Hematopoietic multipotent progenitor cell treated with erythropoietin and hydrocortisone succinate and interleukin-3 and kit ligand, for 4 days (in vitro differentiated cells): ENCODE measurements at places on chromosomes 12 and 14.

DNA sequence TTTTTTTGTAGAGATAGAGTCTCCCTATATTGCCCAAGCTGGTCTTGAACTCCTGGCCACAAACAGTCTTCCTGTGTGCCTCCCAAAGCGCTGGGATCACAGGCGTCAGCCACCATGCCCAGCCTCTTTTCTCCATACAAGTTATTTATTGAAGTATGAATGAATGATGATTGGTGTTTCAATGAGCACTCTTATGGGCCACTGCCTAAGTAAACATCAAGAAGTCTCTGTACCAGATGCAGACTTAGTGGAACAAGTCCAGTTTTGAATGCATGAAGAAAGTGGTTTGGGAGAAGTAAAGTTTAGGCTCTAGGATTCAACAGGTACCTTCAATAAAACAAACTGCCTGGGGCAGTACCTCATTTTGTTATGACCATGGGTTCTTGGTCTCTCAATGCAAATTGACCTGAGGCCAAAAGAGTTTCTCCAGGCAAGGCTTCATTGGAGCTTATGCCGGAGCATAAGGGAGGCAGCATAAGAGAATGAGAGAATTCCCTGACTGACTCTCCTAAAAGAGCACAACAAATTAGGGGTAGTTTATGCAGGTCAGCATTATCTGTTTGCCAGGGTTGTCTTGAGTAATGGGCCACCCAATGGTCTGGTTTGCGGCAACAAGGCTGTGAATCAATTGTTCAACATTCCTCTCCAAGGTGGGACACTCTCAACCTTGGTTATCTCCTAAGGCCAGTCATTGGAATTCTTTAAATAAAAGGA, 1.1 kb upstream of the GMFB start:
- DNase-seq = no peak

- DNase-seq = no peak
Observed at GRCh38 chr12:117019866-117020265, 79.3 kb downstream of the TESC start.

DNA sequence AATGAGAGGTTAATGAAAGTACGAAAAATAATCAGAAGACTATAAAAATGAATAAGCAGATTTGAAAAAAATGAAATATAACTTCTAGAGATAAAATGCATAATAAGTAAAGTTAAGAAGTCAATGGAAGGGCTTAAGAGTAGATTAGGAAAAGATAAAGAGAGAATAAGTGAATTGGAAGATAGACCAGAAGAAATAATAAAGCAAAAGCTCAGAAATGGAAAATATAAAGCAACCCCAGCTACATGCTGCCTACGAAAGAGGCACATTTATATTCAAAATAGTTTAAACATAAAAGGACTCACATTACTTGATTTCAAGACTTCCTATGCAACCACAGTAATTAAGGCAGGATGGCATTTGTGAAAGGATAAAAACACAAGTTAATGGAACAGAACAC, 19.9 kb downstream of the ZNF605 start:
- no peak for DNase-seq

- no peak for DNase-seq
Observed at GRCh38 chr14:93709249-93709648, 79.0 kb downstream of the PRIMA1 start.

GRCh38 chr12:124720681-124721500, 142.8 kb downstream of the SCARB1 start:
- DNase-seq = no peak

DNA sequence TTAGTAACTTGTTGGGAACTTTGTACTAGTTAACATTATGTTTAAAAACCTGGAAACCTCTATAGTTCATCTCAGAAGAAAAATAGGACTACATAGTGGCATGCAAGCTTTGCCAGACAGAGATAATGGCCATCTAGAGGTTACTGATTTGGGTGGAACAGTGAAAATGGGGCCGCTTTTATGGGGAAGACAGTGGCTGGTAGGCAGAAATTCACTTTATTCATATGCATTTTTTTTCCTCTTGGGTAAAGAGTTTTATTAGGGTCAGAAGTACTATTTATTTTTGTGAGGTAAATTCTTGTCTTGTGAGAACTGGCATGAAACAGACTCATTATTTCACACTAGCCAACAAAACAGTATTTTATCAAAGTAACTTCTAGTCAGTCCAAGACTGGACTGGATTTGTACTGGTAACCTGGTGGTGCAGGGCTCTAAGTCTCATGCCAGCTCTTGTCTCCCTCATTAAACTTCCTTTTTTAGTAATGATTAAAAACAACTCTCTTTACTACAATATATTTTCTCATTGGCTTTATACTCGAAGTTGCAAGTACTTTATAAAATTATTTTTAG, 345.8 kb downstream of the RAD51B start:
- no peak for DNase-seq

GRCh38 chr12:126232711-126233110, 1167.5 kb downstream of the AACS start:
- DNase-seq = no peak

- no peak for DNase-seq
Observed at GRCh38 chr14:24280797-24281460, 9.5 kb upstream of the RABGGTA start.

GRCh38 chr14:79175671-79176070, 1005.5 kb downstream of the NRXN3 start:
- no peak for DNase-seq

- DNase-seq = no peak
Observed at GRCh38 chr14:52042371-52043289, 26.2 kb downstream of the NID2 start.

GRCh38 chr14:49427117-49427516, 159.1 kb downstream of the RPS29 start:
- DNase-seq = no peak

GRCh38 chr12:103868215-103868614, 27.2 kb upstream of the NT5DC3 start:
- no peak for DNase-seq

DNA sequence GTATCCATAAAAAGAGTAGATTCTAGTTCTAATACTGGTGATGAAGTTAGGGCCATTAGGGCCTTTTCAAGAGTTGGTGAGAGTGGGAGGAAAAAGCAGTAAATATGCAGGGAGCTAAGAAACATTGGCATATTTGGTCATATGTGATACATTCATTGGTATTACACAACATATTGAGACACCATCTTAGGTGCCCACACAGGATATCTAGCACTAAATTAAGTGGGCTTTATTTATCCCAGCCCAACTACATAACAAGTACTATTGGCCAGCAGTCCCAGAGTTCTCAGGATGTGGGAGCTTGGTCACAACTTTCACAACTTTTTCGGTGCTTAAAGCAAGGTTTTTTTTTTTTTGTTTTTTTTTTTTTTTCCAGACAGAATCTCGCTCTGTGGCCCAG, 2.0 kb upstream of the ING4 start:
- no peak for DNase-seq

DNA sequence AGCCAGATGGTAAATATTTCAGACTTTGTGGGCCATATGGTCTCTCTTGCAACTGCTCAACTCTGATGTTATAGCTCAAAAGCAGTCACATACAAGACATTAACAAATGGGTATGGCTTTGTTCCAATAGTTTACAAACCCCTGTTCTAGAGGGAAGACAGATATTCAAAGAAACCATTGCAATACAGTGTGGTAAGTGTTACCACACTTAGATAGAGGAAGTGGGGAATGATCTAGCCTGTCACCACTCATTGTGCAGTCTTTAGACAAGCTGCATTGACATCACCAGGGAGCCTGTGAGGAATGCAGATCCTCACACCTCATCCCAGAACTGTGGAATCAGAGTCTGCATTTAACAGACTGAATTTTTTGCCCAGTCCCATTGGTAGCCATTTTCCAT, 80.0 kb upstream of the RGS6 start:
- peak; percentile 77 for DNase-seq

GRCh38 chr14:24392325-24393091, 6.3 kb upstream of the NYNRIN start:
- DNase-seq = peak; percentile 71

- DNase-seq = no peak
Observed at GRCh38 chr12:52402873-52403540, 3.1 kb downstream of the KRT82 start.

GRCh38 chr12:68474467-68475204, 136.1 kb upstream of the RAP1B start:
- no peak for DNase-seq

- no peak for DNase-seq
Observed at GRCh38 chr14:29462321-29462720, 465.3 kb downstream of the PRKD1 start.

- DNase-seq = no peak
Observed at GRCh38 chr12:119802472-119802871, 74.6 kb downstream of the CIT start.

DNA sequence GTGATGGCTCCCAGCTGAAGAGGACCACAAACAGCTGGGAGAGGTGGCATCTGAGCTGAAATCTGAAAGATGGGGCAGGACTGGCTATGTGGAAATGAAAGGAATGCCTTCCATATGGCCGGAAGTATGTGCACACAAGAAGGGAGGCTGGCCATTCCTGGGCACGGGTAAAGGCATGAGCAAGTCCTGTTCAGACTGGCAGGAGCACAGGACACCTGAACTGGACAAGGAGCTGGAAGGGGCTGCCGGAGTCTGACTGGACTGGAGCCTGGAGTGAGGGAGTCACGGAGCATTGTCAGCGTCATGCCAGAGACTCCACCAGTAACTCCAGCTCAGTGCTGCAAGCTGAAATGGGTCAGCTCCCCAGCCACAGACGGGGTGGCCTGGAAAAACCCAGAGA, 11.9 kb upstream of the TC2N start:
- no peak for DNase-seq

GRCh38 chr14:103444837-103445524, 59.8 kb downstream of the MARK3 start:
- DNase-seq = peak; percentile 65

- no peak for DNase-seq
Observed at GRCh38 chr12:113143959-113144358, 5.6 kb upstream of the CFAP73 start.

GRCh38 chr14:77205566-77205965, 24.0 kb downstream of the TMEM63C start:
- no peak for DNase-seq

DNA sequence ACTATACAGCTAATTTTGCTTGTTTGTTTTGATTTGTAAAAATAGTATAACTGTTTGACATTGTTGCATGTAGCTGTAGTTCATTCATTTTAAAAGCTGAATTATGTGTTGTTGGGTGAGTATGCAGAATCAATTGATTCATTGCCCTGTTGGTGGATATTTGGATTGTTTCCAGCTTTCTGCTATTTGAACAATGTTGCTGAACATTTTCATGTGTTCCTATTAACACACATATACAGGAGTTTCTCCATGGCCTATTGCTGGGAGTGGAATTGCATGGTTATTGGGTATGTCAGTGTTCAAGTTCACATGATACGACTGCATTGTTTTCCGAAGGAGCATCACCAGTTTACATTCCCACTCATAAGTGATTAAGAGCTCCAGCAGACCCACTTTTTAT, 75.3 kb downstream of the SRGAP1 start:
- no peak for DNase-seq

- no peak for DNase-seq
Observed at GRCh38 chr12:75550401-75551240, 39.2 kb upstream of the KRR1 start.

DNA sequence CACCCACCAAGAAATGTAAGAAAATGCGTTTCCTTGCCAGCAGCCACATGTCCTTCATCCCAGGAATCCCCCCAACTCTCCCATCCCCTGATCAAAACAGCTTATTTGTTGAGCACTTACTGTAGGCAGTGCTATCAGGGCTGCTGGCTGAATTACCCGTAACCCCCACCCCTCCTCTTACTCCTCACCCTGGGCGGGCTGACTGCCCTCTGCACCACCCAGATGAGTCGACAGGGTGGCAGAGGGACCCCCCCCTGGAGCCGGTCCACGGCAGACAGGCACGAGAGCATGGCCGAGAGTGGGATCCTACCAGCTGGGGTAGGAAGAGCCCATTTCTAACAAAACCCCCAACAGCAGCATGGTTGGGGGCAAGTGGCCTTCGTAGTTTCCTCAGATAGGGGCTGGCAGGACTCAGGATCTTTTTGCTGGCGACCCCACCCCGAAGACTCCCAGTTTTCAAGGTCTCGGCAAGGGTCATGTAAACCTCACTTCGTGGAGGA, 1.1 kb upstream of the RHOF start:
- no peak for DNase-seq

DNA sequence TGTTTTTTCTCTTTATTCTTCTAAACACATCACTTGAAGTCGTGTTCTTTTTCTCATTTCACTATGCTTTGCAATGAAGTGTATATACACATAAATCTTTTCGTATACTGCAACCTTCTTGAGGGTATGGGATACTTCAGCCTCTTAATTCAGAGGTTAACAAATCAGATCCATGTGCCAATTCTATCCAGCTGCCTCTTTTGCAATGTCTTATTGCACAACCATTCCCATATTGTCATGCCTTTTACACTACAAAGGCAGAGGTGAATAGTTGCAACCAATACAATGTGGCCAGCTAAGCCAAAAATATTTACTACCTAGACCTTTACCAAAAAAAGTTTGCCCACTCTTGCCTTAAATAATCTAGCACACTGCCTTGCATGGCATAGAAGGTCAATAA, 224.5 kb upstream of the FOXG1 start:
- no peak for DNase-seq

- no peak for DNase-seq
Observed at GRCh38 chr12:49974677-49975317, 2.0 kb downstream of the AQP6 start.

DNA sequence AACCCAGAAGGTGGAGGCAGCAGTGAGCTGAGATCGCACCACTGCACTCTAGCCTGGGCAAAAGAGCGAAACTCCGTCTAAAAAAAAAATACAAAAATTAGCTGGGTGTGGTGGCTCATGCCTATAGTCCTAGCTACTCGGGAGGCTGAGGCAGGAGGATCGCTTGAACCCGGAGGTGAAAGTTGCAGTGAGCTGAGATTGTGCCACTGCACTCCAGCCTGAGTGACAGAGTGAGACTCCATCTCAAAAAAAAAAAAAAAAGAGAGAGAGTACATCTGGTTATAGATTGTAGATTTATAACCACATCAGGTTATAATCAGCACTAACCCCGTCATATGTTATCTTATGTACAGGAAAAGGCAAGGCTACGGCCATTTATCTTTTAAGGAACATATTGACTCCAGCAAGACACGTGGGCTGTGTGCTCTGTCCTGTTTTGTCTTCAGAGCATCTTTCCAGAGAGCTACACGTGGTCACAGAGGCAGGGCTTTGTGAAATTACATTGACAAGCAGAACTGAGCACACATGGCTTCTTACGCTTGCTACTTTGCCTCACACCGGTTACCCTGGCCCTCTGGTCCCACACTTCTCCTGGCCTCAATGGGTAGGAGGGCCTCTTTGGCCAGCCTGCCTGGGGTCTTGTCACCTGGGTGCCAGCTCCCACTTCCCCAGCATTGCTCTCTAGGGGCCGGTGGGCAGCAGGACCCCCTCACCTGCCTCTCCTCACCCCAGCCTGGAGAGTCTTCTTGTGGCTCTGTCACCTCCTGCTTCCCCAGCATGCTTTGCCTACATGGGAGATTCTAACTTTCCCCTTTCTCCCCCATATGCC, 6.8 kb upstream of the DYNC1H1 start:
- DNase-seq = peak; percentile 95

- DNase-seq = no peak
Observed at GRCh38 chr12:26317942-26318575, 122.7 kb downstream of the SSPN start.
